ENCODE measurements at places on chromosomes 7 and 10.

DNA sequence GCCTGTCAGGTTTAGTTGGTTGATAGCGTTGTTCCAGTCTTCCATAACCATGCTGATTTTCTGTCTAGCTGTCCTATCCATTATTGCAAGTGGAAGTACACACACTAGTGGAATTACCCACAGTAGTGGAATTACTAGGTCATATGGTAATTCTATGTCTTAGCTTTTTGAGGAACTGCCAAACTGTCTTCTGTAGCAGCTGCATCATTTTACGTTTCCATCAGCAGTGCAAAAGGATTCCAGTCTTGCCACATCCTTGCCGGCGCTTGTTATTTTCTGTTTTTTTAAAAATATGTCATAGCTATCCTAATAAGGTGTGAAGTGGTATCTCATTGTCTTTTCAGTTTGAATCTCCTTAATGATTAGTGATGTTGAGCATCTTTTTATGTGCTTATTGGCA, 17.2 kb upstream of the RHBDD2 start:
- DNase-seq, result peak; percentile 91

- no peak for DNase-seq
These were observed 27.0 kb upstream of the JAZF1 start for GRCh38 chr7:28207486-28208158.

DNA sequence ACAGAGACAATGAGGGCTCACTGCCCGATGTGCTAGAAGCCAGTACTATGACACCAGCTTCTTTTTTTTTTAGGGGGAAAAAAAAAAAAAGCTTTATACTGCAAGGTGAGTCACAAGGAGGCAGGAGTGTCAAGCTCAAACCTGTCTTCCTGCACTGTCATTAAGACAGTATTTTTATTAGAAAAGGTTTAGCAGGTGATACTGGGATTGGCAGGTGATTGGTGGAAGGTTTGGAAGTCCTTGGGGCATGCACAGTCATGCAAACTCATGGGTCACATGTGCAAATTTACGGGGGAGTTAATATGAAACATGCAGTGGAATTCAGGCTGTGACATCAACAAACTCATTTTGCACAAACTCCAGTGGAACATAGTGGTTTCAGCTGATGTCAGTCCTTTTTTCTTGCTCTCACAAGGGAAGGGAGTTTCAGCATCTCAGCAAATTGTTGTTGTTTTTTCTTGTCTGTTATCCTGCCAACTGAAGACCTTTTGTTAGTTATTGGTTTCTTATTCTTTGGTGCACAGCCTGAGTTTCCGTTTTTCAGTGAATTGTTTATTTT, 530.6 kb downstream of the ANKRD7 start:
- no peak for DNase-seq

GRCh38 chr7:1244700-1245523, 12.2 kb downstream of the UNCX start:
- DNase-seq, result no peak

DNA sequence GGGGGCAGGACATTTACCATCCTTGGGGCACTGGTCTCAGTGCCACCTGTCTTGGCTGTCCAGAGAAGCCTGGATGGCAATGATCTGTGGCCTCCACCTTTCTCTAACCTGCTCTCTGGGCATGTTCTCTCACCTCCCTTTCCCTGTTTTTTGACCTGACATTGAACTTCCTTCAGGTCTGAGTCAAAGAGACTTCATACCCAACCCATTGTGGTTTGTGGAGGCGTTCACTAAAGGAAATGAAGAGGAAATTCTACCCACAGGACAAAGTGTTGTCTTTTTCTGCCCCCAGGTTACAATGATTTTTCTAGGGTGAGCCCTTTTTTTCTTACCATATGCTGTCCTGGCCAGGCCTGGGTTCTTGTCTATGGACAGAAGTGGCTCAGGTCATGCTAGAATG, 76.6 kb downstream of the CYP26A1 start:
- peak; percentile 57 for DNase-seq

- DNase-seq, result no peak
These were observed 468.6 kb upstream of the COBL start for GRCh38 chr7:51785171-51785570.

DNA sequence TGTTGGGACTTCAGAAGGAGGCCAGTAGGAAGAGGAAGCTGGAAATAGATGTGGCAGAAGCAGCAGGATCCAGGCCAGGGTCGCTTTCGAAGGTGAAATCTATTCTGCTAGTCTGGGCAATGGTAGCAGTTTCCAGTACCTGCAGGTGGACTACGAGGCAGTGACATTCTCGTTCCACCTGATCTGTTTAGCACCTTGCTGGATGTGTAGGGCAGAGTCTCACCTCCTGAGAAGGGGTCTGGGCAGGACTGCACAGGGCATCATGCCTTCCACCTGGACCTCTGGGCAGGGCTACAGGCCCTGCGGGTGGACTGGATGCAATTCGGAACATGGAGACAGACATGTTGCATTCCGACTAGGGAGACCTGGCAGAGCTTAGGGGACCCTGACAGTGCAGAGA, 254.8 kb upstream of the ZNF32 start:
- no peak for DNase-seq

- DNase-seq, result no peak
These were observed 21.1 kb upstream of the BPGM start for GRCh38 chr7:134625550-134625949.

GRCh38 chr10:100229819-100230422, 525 bp upstream of the CHUK start:
- DNase-seq, result no peak

DNA sequence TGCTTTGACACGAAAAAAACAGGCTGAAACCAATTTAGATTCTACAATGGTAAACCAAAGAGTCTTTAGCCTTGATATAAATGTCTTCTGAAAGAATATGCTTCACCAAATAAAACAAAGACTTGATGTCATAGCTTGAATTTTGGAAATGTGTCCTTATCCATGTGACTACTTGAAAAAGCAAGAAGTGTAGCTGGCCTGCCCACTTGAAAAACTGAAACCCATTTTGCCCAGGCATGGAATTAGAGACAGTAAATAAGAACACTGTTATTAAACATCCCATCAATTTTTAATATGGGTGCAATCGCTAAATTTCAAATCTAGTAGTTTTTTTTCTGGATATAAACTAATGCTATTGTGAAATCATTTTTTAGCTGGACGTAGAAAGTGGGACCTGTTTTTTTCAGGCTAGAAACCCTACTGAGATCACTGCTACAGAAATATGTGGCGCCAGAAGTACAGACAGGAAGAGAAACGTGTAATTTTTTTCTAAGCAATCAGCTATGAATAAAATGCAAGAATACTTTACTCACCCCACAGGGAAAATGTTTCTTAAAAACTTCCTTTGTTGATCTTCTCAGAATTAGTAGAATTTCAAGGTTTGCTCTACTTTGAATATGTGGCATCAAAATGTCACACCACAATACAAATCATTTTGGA, 56.7 kb downstream of the PIP4K2A start:
- DNase-seq, result no peak

DNA sequence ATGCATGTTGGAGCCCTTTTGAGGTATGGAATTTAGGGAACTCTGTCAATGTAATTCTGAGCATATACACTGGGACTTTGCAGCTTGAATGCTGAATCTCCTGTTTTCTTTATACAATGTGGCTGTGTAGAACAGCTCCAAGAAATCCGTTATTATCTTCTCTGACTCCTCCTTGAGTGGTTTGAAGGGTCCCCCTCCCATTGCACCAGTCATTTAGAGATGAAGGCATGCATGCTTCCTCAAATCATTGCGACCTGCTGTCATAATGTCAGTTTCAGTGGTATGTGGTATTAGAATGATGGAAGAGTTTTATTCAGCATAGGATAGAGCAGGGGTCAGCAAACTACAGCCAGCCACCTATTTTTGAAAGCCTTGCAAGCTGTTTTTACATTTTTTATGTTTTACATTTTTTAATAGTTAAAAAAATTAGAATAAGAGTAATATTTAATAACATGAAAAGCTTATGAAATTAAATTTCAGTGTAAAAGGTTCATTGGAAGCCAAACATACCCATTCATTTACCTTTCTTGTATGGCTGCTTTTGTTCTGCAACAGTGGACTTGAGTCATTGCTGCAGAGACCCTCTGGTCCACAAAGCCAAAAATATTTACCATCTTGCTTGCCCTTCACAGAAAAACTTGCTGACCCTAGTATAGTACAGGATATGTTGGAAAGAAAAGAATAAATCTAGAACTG, 8.1 kb downstream of the STK17A start:
- DNase-seq, result no peak

DNA sequence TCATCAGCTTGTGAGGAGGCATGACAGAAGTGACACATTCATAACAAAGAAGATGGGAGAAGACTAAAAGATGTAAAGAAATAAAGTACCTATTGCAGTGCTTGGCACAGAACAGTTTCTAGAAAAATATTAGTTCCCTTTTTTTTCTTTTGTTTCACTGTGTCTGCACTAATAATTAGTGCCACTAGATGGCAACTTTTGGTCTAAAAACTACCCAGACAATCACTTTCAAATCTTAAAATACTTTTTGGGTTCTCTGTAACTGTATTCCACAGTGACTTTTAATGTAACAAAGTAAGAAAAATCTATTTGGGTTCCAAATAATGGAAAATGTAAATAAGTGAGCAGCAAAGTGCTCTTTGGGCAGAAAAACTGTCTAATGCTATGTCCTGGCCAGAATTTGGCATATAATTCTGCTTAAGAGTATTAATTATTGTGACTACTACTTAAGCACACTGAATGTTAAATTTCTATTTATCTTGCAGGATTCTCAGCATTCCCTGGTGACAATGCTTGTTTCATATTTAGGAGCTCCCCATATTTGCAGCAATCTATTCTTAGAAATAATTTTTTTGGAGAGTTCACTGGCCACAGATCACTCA, 134.8 kb upstream of the KIF5B start:
- peak; percentile 81 for DNase-seq

GRCh38 chr10:86958116-86958900, at the start of gene SNCG:
SNCG (plus strand) TSS chr10:86958599; CDS start chr10:86958698, 99 bp downstream.
- no peak for DNase-seq

DNA sequence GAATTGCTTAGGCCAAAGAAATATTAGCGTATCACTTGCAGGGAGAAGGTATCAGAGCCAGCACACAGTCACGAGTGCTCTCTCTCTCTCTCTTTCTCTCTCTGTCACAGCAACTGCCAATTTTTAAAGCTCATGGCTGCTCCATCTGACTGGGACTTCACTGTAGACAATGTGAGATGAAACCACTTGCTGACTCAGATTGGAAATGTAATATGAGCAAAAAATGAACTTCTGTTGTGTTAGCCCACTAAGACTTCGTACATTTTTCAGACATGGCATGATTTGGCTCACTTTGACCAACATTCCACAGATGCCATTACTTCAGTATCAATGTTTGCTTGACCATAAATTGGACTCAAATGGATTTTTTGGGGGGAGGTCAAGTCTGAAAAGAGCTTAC, 68.1 kb downstream of the DGKB start:
- DNase-seq, result no peak

DNA sequence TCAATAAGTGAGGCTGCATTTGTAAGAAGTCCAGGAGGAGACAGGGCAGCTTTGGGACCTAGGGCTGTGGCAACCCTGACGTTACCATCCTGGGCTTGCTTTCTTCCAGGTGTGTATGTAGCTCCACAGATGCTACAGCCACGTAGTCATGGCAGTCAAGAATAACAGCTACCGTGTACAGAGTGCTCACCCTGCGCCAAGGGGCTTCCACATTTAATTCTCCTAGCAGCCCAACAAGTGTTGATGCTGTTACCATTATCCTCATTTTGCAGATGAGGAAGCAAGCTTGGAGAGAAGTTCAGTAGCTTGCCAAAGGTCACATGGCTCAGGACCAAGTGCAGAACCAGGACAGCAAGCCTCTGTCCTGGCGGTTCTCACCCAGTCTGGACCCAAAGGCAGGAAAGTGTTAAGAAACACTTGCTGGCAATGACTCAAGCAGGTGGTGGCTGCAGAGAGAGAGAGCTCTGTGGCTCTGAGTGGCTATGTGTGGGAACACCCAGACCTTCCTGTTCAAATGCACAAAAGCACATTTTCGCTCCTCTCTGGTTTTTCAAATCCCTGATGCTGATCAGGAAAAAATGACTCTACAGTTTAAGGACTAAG, 89.8 kb downstream of the CREM start:
- peak; percentile 83 for DNase-seq

GRCh38 chr10:63645195-63645594, 124.0 kb downstream of the REEP3 start:
- DNase-seq, result no peak

DNA sequence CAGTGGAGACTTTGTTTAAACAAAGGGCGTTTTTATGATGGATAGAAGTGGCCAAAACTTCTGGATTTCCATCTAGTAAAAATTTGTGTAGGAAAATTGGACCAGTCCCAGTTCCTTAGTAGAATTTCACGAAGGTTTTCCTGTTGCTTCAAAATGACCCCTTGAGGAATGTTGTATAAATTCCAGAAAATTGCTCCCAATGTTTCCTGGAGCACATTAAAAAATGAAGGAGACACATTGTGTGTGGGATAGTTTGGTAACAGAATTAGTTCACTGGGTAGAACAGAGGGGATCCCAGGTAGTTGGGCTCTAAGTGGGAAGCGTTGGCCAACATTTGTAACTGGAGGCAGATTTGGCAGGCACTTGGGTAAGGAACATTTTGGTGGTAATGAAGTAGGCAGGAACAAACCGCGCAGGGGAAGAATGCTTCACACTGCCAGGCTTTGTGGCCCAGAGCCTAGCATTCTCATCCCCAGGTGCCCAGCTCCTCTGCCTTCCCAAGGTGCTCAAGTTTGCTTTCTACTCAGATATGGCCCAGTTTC, 758.6 kb downstream of the AUTS2 start:
- DNase-seq, result no peak

- DNase-seq, result no peak
These were observed 1.6 kb downstream of the LRRD1 start for GRCh38 chr7:92177362-92177761.

- DNase-seq, result no peak
These were observed 90.2 kb upstream of the CACUL1 start for GRCh38 chr10:118844731-118845521.

GRCh38 chr10:99318475-99318874, 10.7 kb upstream of the CNNM1 start:
- DNase-seq, result no peak

DNA sequence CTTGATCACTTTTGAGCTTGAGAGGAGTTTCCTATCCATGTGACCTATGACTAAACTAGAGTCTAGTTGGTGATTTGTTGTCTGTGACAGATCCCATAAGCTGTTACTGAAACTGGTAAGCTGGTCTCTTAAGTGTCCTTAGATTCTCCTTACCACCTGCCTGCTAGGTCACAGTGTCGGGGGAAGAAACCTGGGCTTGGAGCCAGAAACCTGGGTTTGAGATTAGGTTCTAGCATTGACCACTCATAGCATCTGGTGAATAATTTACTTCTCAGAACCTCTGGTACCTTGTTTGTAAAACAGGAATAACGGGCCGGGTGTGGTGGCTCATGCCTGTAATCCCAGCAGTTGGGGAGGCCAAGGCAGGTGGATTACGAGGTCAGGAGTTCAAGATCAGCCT, 21.8 kb upstream of the ITPRID1 start:
- no peak for DNase-seq

DNA sequence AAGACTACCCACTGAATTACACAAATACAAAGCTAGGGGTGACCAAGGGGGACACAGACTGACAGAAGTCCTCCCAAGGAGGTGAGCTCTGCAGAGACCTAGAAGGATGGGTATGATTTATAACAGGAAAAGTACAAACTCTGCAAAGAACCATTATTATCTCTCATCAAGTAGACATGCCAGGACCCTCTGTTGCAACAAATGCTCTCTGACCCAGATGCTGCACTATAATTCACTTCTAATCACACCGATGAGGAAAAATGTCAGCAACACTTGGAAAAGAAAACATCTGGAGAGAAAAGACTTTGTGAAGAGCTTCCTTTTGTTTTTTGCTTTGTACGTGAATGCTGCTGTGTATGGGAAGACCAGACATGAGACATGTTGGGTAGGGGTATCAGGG, 178.3 kb upstream of the PDE1C start:
- no peak for DNase-seq

GRCh38 chr7:130822642-130823041, 88.6 kb upstream of the KLF14 start:
- DNase-seq, result no peak
